HS-27A (cell line): ENCODE measurements at places on chromosomes 5 and 9.

GRCh38 chr5:67115246-67115645 is 81.4 kb downstream of the CD180 start:
- DNase-seq, result no peak

DNA sequence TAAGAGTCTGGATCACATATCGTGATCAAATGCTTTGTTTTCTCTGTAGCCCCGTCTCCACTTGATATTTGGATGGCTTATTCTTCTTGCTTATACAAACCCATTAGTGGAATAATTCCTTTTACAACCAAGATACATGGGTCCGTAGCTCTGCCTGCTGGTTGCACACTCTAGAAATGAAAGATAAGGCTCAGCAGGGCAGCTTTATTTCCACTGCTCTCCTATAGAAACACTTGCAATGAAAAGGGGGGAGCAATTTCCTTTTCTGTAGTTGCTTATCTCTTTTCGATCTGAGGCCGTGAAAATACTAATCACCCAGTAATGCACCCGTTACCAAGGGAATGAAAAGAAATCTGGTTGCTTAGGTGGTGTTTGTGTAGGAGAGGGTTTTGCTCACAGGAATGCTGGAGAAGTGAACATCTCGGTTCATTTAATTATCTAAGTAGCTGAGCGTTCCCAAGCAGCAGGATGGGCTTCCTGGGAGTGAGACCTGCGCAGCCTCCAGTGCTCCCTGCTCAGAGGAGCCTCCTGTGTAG is 131.7 kb downstream of the ADAMTS16 start:
- no peak for DNase-seq

DNA sequence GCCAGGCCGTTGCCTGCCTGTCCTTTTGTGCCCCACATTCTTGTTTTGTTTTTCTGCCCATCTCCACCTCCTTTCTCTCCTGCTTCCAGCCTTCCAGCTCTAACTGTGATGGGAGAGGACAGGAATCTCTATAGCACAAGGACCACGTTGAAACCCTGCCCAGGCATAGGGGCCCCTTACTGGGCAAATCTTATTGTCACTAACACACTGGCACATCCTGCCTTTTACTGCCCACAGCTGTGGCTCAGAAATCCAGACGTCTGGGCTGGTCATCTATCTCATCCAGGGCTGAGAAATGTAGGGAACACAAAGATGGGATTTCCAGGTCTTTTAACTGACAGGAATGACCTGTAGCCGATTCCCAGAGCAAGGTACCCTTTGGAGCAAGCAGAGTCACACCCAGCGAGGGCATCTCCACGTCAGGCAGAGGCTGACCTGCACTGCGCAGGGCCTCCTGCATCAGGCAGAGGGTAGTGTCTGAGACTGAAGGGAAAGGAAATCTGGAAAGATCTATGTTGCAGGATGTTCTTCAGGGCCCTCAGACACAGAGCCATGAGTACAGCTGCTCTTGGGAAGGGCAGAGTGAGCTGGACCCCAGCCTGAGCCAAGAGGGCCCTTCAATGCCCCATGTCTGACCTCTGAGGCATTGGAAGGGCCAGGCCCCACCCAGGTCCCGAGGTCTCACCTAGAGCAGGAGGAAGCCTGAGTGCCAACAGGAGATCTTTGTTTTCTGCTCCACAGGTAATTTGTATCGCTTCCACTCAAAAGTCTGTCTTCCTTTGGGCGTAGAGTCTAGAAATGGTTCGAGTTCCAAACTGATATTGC is 278.8 kb downstream of the FSTL4 start:
- DNase-seq, result no peak

- no peak for DNase-seq
Measured at GRCh38 chr9:93112116-93112863, 16.3 kb downstream of the CARD19 start.

DNA sequence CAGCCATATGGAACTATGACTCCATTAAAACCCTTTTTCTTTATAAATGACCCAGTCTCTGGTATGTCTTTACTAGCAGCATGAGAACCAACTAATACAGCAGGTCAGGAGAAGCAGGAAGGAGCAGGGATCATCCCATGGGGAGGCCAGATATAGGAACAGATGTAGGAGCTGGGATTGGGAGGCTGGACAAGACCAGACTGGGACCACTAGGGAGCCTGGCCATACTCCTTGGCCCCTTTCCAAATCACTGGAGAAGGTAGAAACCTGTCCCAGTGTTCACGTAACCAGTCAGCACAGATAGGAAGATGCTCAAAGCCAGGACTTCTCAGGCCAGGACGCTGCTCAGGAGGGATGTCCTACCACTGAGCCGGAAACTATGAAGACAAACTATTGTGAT is 95.5 kb downstream of the LMX1B start:
- DNase-seq, result no peak

GRCh38 chr9:86903734-86904085 is 43.6 kb downstream of the GAS1 start:
- DNase-seq, result no peak
